HEK293T (cell line): ENCODE measurements at places on chromosomes 3 and 15.

- DNase-seq, result peak; percentile 30
These were observed 43.8 kb upstream of the SLC6A6 start for GRCh38 chr3:14358426-14359211.

- no peak for DNase-seq
These were observed 21.1 kb downstream of the CCRL2 start for GRCh38 chr3:46427916-46428833.

DNA sequence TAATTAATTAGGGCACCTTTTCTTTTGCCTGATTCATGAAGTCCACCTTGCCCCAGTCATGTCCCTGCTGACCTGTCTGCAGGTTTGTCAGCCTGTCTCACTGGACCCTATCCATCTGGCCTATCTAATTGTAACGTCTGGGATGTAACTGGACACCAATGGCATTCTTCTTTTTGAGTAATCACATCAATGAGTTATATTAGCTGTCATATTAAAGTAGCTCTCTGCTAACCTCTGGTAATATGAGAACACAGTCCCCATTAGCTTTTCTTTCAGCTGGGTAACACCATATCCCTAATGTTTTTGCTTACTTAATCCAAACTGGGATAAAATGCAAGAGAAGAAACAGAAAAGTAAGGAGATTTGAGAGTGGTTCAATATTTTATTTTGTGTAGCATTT lies 166.2 kb upstream of the VEPH1 start:
- DNase-seq, result peak; percentile 13

DNA sequence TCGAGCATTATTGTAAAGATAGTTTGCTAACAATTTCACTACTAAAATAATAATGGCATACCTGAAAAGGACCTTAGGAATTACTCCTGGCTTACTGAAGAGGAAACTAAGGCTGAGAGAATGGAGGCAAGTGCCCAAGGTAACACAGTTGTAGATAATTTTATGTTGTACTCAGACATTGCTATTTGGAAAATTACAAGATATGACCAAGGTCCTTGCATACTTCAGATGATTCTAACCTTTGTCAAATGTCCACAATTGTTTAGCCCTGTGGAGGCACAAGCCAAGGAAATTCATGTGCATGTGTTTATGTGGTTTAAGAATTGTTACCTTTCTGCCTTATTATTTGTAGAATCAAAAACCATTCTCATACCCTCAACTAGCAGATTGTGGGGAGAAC lies 105.7 kb downstream of the TUSC7 start:
- no peak for DNase-seq

DNA sequence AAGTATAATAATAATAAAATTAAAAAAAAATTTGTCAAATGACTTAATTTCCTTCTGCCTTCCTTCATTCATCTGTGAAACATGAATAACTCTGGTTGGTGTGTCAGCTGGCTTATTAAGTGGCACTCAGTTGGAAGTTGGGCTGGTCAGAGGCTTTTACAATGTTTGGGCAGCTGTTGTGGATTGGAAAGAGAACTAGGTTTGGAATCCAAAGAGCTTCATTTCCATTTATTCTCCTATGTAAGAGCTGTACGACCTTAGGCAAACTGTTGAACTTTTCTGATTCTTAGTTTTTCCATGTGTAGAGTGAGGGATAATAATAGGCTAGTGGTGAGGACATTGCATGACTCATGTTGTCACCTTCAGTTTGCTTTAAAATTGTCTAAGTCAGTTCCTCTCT lies 606.7 kb downstream of the PDCD6IP start:
- DNase-seq, result no peak

GRCh38 chr3:27141668-27142067 lies 227.5 kb downstream of the NEK10 start:
- no peak for DNase-seq

DNA sequence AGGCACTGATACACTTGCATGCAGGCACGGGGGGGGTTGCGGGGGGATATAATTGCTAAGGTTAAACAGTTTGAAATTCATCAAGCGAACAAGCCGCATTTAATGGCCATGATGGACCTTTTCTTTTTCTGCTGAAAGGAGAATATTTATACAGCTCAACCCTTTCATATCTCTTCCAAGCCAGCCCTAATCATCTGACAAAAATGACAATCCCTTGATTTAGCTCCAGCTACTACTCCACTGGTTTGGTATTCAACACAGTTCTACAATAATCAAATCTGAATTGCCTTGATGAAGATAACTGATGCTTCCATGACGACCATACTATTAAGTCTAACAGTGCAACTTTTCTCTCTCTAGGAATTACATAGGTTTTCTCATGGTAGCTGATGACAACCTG lies 374.9 kb downstream of the PLCL2 start:
- no peak for DNase-seq

GRCh38 chr15:77476995-77477394 lies 56.3 kb downstream of the HMG20A start:
- DNase-seq, result no peak

DNA sequence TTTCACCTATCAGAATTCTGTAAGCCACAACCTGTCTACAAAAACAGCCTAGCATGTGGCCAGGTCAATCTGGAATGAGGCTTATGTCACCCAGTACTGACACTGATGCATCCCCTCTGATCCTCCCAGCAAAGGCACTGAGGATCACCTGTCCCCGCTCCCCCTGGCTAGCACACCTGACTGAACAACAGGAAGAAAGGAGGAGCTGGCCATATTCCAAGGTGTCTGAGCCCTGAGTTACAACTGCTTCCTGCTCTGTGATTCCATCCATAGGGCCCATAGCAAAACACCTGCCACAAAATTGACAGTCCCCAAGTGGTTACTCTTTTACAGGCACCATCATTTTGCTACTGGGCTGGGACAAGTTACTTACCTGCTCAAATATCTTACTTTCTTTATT lies 555.5 kb upstream of the CFAP20DC start:
- no peak for DNase-seq

DNA sequence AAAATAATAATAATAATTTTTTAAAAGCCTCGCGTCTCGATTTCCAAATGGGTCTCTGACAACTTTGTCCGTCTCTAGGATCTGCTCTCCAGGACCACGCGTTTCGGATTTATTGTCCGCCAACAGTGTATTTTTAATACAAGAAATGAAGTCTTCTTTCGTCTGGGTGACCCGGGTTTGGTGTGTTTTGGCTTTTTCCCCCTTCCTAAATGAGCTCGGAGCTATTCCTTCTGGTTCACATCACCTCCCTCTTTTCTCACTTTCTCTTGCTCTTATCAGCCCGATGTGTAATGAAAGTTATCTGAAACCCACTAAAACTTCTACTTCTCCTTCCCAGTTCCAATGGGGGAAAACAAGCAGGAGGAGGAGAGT lies 516.7 kb downstream of the MECOM start:
- peak; percentile 15 for DNase-seq

GRCh38 chr15:39538936-39539335 lies 41.9 kb upstream of the THBS1 start:
- DNase-seq, result no peak

DNA sequence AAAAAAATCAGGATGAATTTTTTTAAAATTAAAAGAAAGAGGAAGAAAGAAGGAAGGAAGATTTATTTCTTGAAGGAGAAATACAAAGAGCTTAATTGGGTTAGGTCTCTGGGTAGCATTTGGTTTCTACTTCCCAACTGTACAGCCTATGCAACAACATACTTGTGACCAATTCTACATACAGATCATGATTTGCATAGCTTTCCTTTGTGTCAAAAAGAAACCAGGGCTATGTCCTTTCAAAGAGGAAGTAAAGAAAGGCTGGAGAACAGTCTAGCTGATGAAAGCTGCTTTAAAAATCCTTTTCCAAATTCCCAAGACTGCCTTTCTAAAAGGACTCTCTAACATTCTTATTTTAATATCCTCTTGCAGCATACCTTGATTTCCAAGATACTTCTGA lies 6.1 kb upstream of the HGD start:
- DNase-seq, result no peak

DNA sequence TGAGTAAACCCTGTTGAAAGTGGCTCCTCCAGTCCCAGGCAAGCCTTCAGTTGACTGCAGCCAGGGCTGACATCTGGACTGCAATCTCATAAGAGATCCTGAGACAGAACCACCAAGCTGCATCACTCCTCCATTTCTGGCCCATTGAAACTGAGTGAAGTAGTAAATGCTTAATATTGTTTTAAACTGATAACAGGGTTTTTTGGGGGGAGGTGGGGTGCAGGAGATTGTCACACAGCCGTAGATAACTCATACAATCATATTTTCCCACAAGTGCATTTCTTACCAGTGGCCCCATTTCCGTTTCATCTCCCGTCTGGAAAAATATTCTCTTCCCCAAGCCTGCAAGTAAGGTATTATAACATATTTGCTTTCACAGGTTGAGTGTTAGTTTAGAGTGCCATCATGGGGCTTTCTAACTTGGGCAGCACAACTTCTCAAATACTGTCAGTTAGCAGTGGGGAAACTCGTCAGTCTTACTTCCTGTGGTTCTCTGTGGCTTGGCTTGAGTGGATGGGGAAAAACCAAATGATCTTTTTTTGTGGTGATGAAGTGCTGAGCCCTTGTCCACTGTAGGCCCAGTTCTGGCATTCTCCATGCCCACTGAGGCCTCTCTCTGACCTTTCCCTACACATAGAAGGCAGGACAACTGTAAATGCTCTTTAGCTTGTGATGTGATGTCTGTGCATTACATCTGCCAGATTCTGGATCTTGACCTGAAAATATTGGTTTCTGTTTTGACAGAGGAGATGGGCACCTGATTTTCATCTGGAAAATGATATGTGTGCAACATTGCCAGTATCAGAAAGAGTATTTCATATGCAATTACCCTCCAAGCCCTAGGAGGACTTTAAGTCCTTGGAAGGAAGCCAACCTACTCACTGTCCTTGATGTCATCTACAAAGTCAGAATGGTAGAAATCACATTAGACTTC lies 90.1 kb upstream of the BHLHE40 start:
- DNase-seq, result no peak

DNA sequence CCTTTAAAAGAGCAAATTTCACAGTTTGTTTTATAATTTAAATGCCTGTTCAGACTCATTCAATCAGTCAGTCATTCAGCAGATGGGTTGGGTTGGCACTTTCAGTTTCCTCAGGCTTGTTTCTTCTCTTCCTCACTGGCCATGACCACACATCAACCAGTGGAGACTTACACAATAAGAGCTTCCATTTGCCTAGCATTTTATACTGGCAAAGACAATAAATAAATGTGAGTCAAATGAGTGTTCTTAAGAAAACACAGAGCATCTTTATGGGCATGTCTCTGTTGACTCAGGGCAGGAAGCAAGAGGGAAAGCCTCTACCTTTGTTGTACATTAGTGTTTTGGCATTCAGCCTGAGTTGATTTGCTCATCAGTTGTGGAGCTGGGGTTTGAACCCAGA lies 122.6 kb downstream of the EPHB1 start:
- no peak for DNase-seq

DNA sequence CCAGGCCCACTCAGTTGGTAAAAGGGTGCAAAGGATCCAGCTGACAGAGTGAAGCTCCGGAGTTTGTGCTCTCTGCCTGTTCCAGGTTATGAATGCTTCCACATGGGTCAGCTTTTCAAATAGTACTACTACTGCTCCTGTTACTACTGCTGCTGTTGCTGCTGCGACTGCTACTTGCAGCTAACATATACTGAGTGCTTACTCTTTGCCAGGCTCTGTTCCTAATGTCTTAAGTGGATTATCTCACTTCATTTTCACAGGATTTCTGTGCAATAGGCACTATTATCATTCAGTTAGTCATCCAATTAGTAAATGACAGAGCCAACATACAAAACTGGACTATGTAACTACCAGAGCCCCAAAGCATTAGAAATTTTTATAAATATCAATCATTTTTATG lies 106.5 kb downstream of the IQCH start:
- DNase-seq, result no peak

DNA sequence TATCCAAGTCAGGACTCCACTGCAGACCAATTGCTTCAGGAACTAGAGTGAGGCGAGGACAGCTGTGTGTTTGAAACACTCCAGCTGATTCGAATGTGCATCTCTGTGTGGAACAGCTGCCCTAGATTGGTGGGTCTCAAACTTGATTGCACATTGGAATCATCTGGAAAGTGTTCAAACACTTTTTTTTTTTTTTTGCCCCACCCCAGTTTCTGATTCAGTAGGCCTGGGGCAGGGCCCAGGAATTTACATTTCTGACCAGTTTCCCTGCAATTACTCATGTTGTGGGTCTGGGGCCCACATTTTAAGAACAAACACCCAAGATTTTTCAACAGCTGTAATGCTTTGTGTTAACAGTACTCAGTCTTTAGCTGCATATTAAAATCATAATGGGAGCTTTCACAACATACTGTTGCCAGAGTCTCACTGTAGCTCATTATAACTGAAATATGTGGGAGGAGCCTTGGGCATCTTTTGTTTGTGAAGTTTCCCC lies 156.6 kb downstream of the NR1D2 start:
- no peak for DNase-seq

DNA sequence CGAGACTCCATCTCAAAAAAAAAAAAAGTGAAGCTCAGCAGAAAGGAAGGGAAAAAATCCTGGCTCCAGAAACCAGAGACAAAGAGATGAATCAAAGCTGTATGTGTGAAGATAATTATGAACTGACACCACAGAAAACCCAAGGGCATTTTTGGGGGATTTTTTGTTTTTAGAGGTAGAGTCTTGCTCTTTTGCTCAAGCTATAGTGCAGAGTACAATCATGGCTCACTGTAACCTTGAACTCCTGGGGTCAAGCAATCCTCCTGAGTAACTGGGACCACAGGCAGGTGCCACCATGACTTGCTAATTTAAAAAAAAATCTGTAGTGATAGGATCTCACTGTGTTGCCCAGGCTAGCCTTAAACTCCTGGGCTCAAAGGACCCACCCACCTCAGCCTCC lies 22.8 kb downstream of the HCLS1 start:
- no peak for DNase-seq

- DNase-seq, result no peak
These were observed 31.9 kb downstream of the TRAK1 start for GRCh38 chr3:42123012-42123581.

DNA sequence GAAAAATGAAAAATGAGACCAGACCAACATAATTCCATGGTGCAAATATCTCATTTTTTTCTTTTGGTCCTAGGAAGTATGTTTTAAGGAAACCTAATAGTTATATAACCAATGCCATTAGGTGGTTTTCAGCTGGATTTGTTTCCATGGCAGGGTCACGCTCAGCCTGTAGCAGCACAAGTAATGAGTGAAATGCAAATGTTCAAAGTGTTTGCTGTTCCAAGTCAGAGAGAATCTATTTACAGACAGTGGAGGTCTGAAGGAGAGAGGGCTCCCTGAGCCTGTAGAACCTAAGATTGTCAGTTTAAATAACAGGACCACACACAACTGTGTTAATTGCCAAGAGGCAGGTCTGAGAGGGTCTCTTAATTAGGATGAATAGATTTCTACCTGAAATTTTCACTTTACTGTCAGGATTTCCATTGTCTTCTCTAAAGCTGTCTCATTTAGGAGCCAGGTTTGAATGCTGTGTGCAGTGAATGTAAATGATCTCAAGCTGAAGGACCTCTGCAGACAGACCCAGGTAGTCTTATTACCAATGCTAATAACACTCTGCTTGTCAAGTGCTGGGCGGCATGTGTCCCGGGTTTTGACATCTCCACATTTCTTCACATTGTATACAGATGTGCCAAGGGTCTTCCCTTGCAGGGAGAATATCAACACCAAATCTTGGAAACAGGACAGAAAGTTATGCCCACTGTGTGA lies 317.3 kb upstream of the NECTIN3 start:
- no peak for DNase-seq

- no peak for DNase-seq
These were observed 8.8 kb downstream of the ANAPC13 start for GRCh38 chr3:134477002-134477401.

GRCh38 chr3:169112153-169112892 lies 551.2 kb downstream of the MECOM start:
- DNase-seq, result no peak
